AG09309 (cell line): ENCODE measurements at places on chromosomes 1 and 21.

GRCh38 chr21:19810779-19811178 is 1187.4 kb upstream of the NCAM2 start:
- DNase-seq: no peak

GRCh38 chr1:234141006-234141405 is 232.2 kb upstream of the COA6 start:
- no peak for DNase-seq

DNA sequence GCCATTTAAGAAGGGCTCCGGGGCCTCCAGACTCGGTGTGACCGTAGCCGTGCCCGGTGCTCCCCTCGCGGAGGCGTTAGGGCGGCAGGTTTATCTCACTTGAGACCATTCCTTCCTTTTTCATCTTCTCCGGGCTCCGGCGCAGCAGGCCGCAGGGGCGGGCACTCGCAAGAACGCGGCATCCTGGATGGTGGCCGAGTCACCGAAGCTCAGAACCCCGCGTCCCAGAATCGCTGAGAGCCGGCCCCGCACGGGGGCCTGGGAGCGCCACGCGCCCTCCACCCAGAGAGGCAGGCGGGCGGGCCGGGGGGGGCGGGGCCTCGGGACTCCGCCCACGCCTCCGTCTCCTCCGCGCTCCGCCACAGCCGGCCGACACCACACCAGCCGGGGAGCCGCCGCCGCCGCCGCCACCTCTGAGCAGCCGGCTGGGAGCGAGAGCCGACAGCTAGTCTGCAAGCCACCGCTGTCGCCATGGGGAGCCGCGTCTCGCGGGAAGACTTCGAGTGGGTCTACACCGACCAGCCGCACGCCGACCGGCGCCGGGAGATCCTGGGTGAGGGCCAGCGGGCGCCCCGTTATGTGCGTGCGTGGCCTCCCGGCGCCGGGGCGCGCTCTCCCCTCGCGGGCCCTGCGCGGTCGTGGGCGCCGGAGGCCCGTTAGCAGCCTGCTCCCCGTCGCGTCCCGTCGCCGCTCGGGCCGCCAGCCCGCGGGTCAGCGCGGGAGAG is at the start of gene DEGS1:
DEGS1 (plus strand) TSS at position 375 of the 725 bp plus-strand sequence; CDS start at position 472, 97 bp downstream.
- DNase-seq: no peak

GRCh38 chr1:118032883-118033282 is 103.3 kb downstream of the WDR3 start:
- DNase-seq: no peak

DNA sequence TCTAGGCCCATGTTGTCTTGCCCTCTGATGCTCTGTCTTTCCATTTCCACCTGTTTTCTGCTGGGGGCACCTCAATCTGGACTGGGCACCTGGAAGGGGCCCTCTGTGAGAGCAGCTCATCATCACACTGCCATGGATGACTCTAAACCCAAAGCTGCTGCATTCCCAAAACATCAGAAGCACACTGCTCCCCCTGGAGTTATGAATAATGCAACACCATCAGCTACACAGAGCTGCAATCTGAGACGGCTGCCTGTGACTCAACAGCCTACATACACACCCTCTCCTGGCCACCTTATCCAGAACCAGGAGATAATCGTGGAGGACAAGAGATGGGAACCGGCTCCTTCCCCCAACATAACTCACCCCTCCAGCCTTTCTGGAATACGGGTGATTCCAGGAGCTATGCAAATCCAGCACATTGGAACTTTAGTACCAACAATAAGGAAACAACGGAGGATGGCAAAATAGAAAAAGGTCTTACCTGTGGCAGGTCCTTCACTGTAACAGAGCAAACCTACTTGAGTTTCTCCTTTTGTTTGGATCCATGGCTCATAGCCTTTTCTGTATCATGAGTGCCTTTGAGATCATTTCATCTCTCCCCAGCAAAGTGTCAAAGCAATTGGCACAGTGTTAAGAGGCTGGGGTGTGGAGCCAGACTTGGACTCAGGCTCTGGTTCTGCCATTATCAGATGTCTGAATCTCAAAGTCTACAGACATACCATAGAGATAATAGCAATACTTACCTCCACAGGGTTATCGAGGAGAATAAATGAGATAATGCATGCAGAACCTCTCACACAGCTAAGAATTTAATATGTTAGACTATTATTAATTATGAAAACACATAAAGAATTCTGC is 29.3 kb downstream of the AK2 start:
- DNase-seq: peak; percentile 79

GRCh38 chr1:25744140-25744581 is 55.8 kb upstream of the SELENON start:
- peak; percentile 21 for DNase-seq

GRCh38 chr1:26771643-26772321 is 16.0 kb upstream of the PIGV start:
- DNase-seq: peak; percentile 93

DNA sequence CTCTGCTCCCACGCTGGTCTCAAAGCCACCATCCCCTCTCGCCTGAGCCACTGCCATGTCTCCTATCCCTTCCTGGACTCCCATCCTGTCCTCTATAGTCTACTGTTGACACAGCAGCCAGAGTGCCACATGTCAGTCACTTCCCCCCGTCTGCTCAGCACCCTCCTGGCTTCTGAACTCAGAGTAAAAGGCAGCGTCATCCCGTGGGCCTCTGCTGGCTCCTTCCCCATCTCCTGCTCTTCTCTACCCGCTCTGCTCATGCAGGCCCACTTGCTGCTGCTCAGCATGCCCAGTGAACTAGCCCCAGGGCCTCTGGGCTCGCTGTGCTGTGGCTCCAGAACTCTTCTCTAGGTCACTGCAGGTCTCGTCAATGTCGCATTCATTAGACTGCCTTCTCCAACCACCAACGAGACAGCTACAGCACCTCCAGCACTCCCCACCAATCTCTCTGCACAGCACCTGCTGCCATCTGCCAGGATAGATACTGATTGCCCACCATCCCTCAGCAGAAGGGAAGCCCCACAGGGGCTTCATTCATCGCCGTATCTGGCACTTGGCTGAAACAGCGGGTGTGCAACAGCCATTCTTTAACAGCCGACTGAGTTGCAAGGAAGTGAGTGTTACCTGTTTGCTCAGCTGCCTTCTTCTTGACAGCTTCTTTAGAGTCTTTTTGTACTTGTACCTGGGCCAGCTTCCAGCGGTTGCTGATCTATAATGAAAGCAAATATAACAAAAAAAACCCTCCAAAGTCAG is 11.8 kb upstream of the SRM start:
- no peak for DNase-seq

GRCh38 chr1:3564921-3565831 is 46.1 kb downstream of the MEGF6 start:
- DNase-seq: no peak

GRCh38 chr1:18009478-18009961 is 98.1 kb upstream of the IGSF21 start:
- DNase-seq: no peak

DNA sequence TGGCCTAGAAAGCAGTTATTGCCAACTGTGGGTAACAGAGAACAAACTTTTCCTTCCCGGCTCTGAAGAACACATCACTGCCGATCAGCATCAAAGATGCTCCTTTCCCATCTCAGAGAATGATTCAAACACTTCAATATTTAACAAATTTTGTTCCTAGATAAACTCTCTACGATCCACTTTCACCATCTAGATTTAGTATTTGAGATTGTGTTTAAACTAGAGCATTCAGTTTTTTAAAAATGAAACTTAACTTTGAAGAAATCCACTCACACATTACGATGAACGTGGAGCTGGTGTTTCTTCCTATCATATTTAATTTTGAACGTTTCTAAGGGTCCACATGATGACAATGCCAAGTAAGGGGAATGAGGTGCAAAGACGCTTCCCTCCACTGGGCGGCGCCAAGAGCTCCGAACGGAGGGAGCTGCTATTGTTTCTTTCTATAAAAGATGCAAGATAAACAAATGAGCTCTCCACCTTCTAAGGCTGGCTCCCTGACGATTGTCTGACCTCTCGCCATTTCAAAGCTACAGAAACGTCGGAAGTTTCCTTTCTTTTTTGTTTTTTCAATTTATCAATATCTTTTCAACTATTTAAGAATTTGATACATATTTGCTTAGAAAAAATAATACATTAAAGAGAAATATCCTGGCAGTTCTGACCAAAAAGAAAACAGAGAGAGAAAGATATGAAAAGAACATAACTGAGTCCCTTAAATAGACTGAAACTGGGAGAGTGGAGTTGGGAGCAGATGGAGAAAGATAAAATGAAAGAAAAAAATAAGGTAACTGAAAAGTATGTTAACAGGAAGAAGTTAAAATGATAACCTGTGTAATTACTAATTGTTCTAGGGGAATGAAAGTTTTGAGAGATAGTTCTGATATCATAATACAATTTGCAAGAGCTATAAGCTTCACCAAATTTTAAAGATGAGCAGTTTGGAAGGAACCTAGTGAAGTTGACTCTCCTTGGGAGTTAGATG is 4.4 kb upstream of the BARHL2 start:
- peak; percentile 2 for DNase-seq

DNA sequence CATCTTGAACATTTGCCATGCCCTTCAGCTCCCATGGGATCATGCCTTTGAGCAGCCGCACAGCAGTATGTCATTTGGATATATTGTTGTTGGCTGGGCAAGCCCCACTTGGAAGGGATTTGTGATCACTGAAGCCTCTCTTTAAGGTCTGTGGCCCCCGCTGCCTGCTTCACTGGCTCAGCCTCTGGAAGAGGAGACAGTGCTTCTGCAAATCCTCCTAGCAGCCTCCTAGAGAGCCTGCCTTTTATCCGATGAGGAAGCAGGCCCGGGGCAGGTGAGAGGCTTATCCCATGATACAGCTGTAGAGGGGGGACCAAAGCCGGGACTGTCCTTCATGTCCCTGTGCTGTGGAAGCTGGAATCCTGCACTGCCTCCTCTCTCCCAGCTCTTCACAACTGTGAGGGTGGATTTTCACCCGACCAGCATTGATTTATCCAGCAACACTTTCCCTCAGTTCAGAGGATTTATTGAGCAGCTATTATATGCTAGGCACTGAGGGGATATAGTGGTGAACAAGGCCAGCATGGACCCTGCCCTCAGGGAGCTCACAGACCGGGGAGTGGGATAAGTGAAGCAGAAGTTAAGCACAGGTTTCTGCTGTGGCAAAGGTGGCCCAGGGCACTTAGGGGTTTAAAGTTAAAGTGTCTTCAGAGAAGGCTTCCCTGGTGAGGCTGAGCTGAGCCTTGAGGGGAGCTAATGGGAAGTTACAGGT is 3.9 kb downstream of the TMEM61 start:
- no peak for DNase-seq

DNA sequence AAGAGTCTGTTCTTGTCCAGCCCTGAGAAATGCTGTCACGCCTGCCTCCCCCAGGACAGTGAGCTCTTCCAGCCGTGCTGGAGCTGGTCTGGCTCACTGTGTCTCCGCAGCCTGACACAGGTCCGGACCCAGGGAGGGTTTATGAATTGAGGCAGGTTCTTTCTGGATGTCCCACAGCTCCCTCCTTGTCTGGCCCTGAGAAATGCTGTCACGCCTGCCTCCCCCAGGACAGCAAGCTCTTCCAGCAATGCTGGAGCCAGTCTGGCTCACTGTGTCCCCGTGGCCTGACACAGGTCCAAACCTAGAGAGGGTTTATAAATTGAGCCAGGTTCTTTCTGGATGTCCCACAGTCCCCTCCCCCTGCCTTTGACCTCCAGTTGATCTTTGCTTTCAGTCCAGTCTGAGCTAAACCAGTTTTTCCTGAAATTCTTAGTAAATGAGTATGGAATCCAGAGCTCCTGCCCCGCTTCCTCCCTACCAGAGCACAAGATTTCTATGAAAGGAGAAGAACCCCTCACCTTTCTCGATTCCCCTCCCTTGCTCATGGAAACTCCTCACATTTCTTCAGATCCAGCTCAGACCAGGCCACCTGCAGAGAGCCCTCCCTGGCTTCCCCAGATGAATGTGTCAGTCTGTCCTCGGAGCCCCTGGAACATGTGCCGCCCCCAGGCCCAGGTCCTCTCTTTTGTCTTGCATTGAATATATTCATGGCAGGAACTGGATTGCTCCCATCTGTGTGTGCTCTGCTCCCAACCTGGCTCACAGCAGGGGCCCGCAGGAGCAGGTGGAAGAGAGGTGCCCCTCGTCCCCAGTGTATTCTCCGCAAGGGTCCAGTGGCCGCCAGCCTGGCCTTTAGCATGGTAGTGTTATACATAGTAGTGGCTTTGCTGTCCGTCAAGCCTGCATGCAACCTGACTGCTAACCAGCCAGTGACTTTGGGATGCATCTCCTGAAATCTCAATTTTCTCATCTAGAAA is 116.3 kb downstream of the EPHB2 start:
- DNase-seq: no peak

DNA sequence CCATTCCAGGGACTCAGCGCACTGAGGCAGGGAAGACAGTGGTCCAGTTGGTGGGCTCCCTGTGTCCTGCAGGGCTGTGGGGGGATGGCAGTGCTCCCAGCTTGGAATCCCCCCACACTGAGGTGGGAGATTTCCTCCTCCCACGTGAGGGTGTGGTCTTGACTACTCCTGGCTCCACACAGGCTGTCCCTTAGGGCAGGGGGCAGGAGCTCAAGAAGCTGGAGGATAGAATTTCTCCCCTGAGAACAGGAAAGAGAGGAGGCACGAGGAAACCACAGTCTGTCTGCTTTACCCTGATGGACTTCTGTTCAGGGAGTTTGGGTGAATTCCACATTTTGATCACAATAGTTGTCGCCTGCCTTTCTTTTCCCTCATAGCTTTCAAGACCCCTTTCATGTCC is 62.1 kb downstream of the CACNA1E start:
- no peak for DNase-seq

DNA sequence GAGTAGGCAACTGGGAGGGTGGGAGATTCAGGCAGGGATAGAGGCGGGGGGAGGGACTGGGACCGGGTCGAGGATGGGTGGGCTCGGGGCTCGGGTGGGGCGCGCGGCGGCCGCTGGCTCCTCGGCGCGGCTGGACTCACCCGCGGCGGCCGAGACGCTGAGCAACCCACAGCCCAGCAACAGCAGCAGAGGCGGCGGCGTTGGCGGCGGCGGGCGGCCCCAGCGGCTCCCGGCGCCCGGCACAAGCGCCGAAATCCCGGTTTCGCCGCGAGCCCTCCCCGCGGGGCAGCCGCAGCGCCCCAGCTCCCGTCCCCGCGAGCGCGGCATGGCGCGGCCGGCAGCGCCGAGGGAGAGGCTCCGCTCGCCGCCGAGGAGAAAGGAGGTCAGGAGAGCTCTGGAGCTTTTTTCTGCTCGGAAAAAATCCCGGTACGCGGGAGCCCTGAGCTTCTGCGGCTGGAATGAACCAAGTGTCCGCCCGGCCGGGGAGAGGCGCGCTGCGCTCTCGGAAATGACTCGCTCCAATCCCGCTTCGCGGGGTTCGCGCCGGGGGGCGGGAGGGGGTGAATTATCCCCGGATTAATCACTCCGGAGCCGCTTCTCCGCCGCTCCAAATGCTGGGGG is at the start of gene CSMD2:
CSMD2 (minus strand) TSS at position 460 of the 621 bp plus-strand sequence; CDS start at position 327, 133 bp downstream.
- peak; percentile 11 for DNase-seq
